ENCODE measurements at places on chromosomes 6 and 20.

- DNase-seq: no peak
Measured at GRCh38 chr6:20790032-20790791, 256.0 kb downstream of the CDKAL1 start.

GRCh38 chr6:109867970-109868358 is 110.1 kb upstream of the GPR6 start:
- DNase-seq: no peak

GRCh38 chr20:56328861-56329260 is 29.9 kb upstream of the FAM210B start:
- no peak for DNase-seq

- no peak for DNase-seq
Measured at GRCh38 chr6:33171880-33172687, 20.2 kb downstream of the COL11A2 start.

GRCh38 chr6:43412541-43412940 is 14.8 kb upstream of the ABCC10 start:
- DNase-seq: no peak

DNA sequence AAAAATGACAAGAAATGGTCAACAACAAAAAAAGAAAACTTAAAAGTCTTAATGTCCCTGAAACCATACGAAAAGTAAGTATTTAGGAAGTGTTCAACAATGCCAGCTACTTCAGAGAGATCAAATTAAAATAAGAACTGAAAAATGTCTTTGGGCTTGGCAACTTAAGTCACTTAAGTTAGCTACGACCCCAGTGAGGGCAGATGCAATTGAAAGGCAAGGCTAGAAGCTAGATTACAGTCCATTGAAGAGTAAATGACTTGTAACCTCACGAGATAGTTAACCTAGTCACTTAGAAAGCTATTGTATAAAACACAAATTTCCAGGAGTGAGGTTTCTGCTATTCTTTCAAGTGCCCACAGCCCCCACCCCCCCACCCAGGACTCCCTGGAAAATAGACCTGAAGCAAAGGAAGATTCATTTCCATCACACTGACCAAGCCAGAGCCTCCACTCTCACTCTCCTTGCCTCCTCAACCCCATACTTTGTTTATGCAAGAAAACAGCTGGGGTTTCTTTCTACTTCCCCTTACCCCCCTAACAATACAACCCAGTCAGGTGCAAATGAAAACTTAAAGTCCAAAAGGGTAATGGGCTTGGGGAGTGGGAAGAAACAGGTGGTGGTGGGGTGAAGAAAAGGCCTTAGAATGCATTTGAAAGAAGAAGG is 14.6 kb downstream of the RTN4IP1 start:
- DNase-seq: no peak

- no peak for DNase-seq
Measured at GRCh38 chr6:1796706-1797529, 187.2 kb downstream of the FOXC1 start.

DNA sequence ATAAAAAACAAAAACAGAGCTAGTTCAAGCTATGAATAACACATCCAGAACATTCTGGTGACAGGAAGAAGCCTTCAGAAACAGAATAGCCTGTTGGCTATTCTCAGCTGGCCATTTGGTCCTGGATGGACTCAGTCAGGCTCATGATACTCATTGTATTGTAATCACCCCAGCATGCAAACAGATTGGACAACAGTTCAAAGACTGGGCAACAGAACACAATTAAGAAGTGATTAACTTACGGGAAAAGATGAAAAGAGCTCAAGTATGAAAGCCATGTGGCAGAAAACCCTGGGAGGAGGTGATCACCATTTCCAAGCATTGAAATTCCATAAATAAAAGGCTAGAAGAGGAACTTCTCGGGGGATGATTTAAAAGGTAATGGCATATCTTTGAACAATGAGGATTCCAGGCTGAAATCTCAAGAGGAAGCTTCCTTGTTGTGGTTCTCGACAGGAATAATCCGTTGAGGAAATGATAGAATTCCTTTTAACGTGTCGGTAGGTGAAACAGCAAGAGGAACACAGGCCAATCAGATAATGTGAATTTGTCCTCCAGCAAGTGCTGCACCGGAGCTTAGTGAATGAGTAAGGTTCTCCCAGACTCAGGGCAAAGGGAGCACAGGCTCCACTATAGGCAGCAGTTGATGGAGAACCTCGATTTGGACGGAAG is 172.4 kb downstream of the BCAS1 start:
- DNase-seq: no peak

- DNase-seq: no peak
Measured at GRCh38 chr6:31356216-31356945, 598 bp downstream of the HLA-B start.

- DNase-seq: no peak
Measured at GRCh38 chr20:54151075-54151439, 22.7 kb downstream of the CYP24A1 start.

DNA sequence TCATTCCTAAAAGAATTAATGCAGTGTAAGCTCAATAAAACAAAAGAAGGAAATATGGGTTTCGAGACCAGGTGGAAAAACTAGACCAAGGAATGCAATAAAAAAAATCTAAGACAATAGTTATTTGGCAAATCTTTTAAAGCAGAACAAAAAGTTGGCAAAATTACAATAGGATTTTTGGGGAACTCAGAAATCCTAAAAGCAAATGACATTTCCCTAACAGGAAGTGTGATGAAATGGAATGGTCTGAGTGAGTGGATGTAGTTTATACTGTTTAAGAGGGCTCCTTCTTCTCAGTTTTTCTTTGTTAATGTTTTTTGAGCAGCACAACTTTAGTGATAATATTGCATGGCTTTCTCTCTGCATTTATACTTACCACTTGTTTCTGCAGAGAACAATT is 190.0 kb downstream of the PLCB4 start:
- no peak for DNase-seq

- DNase-seq: no peak
Measured at GRCh38 chr20:4926531-4927156, 74.7 kb downstream of the SLC23A2 start.

GRCh38 chr6:170022827-170023619 is 267.9 kb downstream of the DLL1 start:
- DNase-seq: no peak

GRCh38 chr6:30272032-30272431 is 54.7 kb upstream of the TRIM39 start:
- DNase-seq: no peak

DNA sequence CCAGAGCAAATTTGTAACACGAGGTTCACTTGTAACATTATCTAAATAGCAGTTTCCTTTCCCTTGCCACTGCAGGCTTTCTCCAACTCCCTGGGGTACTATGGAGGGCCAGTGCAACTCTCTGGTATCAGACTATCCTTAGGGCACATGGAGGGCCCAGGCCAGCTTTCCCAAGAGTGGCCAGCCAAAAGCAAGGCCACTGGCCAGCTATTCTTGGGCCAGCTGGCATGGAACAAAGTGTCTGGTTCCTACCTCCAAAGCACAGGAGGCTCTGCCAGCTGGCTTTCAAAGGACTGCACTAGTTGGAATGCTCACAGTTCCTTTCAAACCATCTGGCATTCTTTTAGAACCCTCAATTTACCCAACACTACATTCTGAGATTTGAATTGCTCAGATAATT is 8.7 kb downstream of the RNF24 start:
- no peak for DNase-seq

All from NCI-H2029 treated with DMSO at 0.1 percent for 48 hours (cell line).